Stimulated activated CD8-positive, alpha-beta memory T cell treated with anti-CD3 and anti-CD28 coated beads, Interleukin-4, amount 100 ng/mL, for 48 hours (primary cell): ENCODE measurements at places on chromosomes 1 and 21.

- no peak for DNase-seq
These were observed 47.8 kb downstream of the LCA5L start for GRCh38 chr21:39397646-39398385.

DNA sequence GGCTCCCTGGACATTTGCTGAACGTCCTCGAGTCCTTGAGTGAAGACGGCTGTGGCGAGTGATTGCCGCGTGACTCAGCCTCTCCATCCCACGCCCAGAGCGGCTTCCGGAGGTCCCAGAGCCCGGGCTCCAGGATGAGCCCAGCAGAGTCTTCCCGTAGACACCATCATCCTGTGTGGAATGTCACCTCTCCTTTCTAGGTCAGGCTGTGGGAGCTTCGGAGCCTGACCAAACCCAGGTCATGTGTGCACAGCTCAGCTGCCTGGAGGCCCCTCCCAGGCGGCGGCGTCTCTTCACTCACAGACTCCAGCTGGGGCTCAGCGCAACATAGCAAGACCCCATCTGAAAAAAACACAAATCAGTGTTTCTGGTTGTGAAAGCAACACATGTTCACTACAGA is 38.2 kb downstream of the PRKCZ start:
- DNase-seq = no peak

DNA sequence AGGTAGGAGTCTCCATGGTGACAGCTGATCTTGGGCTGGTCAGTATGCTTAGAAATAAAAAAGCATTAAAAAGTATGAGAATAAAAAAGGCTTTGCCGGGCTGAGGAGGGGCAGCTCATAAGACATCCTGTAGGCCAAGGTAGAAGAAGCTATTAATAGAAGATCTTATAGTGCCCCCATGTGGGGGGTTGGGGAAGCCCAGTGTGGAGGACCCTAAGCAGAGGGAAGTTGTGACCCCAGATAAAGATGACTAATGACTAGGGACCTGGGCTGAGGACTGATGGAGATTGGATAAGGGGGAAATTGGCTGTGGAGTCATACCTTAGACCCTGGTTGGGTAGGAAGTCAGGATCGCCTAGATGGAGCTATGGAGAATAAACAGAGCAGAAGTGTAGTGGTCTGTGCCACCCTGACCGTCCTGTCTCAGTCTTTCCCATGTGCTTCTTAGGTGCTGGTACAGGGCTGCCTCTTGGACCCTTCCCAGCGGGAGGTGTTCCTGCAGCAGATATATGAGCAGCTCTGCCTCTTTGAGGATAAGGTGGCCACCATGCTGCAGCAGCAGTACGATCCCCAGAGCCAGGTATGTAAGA is 25.0 kb downstream of the SZT2 start:
- peak; percentile 77 for DNase-seq

- no peak for DNase-seq
These were observed 179.6 kb downstream of the LMO4 start for GRCh38 chr1:87508247-87508787.

GRCh38 chr1:32652244-32652962 is 1.4 kb downstream of the RBBP4 start:
- DNase-seq = no peak

DNA sequence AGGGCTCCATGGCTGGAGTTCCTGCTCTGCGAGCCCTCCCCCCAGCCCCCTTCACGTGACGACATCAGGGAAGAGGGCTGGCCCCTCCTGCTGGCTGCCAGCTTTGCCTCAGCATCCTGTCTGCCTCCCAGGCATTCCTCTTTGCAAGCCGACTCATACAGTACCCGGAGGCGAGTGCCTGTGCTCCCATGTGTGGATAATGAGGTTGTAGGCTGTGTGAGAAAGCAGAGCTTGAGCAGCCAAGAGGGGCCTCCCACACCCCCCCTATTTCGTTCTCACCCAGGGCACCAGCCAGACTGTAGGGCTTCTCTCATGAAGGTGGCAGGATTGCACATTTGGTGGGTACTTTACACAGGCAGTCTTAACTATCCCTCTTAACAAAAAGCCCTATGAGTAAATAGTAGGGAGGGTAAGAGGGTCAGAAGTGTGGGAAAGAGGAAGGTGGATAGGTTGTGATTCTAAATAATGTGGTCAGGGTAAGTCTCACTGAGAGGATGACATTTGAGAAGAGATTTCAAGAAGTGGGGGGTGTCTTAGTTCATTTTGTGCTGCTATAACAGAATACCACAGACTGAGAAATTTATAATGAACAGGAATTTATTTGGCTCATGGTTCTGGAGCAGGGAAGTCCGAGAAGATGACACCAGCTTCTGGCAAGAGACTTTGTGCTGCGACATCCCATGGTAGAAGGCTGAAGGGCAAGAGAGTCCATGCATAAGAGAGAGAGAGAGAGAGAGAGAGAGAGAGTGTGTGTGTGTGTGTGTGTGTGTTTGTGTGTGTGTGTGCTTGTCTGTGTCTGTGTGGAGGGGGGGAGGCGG is 113.5 kb downstream of the OMA1 start:
- DNase-seq = no peak

- no peak for DNase-seq
These were observed 175.4 kb downstream of the IGSF21 start for GRCh38 chr1:18282851-18283600.

DNA sequence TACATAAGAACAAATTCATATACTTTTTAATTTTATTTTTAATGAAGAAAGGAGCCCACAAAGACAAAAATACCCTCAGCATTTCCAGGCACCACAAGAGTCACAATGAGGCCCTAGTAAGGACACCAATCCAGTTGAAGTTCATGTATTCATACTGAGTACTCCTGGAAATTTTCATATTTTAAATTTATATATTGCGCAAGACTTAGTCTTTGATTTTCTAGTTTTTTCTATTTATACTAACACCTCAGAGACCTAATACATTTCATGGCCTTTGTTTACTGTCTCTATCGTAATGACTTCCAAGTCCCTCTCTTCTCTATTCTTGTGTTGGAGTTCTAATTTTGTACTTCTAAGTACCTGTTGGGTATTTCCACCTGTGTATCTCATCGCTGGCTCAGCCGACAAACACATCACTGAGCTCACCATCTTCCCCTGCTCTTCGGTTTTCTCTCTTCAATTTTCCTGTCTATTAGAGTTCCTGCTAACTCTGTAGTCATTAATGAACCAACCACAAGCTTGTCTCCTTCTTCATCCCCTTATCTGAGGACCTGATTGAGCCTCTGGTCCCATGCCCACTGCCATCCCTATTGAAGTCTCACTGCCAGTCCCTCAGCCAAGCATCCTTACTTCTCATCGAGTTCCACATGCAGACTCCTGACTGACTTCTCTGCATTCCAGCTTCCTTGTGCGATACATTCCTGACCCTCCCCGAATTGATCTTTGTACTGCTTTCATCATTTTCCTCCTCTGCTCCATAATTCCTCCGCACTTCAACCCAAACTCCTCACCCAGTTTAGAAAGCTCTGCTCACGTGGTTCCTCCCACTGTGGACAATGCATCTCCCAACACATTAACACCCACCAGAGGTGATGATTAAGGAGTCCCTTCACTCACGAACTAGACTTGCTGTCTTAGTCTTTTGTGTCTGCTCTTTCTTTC is 17.3 kb upstream of the IRF2BP2 start:
- no peak for DNase-seq
